ENCODE measurements at places on chromosomes 2 and 18.

DNA sequence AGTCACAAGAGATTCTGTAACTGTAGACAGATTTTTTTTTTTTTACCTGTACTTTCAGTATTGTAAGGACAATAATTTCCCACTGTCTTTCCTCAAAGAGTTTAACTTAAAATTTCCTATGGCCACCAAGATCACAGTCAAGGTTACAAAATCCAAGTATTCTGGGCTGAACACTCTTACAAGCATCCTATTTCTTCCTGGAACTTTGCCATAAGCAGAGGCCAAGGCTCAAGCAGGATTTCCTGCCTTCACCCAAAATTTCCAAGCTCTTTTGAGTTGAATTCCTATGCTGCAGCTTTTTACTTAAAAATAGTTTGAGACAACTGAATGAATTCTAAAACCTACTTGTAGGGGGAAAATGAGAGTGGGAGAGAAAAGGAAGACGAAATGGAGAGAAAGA lies 299.4 kb downstream of the ZNF516 start:
- no peak for DNase-seq
- H3K27ac ChIP-seq = no peak overlapping the region
- H3K36me3 ChIP-seq = no peaks in the 10 kb centered on the region
- peaks cover 4% of the 10 kb centered on the region for H3K27me3 ChIP-seq

DNA sequence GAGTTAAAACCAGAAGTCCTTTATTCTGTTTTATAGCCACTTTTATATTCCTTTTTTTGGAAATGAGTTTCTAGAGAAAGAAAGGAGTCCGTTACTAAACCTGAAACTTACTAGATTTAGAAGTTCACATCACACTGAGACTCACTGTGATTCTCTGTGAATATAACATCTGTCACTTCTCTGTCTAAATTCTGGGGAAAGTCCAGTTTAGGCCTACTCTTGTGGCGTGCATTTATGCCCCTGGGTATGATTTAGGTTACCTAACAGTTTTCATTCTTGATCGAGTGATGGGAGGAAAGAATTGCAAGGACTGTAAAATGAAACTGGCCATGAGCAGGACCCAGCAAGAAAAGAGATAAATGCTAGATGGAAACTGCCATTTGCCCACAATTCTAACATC lies 449.6 kb downstream of the SPAG16 start:
- H3K4me3 ChIP-seq = no peak overlapping the region
- DNase-seq = no peak

- H3K4me1 ChIP-seq = peaks cover 10% of the 10 kb centered on the region
- no peaks in the 10 kb centered on the region for H3K36me3 ChIP-seq
- DNase-seq = no peak
- H3K27me3 ChIP-seq = peaks cover 4% of the 10 kb centered on the region
- H3K4me3 ChIP-seq = peak overlapping the region; percentile 56
- no peak overlapping the region for H3K27ac ChIP-seq
Observed at GRCh38 chr2:558302-558642, 118.9 kb downstream of the TMEM18 start.

DNA sequence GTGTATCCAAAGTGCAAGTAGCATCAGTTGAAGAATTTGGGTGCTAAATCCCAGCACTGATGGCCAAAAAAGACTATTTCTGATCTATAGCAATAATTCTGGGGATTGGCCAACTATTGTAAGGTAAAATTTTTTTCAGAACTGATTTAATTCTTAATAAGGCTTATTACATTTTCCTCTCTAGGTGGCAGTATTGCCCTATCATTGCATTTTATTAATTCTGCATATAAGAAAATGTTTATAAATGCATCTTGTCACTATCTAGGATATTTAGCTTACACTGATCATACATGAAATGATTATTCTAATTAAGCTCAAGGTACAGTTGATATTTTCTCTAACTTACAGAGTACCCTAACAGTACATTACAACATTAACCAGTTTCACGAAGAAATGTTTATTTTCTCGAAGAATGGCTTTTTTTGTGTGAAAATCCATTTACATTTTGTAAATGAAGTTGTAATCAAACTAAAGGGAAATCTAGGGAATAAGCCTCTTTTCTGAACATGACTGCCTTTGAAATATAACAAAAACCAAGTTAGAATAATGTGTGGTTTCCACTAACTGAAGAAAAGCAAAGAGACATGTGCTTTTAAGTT lies 11.0 kb downstream of the TTN start:
- H3K4me3 ChIP-seq = no peak overlapping the region
- H3K27me3 ChIP-seq = no peaks in the 10 kb centered on the region
- DNase-seq = no peak
- no peaks in the 10 kb centered on the region for H3K4me1 ChIP-seq
- H3K36me3 ChIP-seq = no peaks in the 10 kb centered on the region

DNA sequence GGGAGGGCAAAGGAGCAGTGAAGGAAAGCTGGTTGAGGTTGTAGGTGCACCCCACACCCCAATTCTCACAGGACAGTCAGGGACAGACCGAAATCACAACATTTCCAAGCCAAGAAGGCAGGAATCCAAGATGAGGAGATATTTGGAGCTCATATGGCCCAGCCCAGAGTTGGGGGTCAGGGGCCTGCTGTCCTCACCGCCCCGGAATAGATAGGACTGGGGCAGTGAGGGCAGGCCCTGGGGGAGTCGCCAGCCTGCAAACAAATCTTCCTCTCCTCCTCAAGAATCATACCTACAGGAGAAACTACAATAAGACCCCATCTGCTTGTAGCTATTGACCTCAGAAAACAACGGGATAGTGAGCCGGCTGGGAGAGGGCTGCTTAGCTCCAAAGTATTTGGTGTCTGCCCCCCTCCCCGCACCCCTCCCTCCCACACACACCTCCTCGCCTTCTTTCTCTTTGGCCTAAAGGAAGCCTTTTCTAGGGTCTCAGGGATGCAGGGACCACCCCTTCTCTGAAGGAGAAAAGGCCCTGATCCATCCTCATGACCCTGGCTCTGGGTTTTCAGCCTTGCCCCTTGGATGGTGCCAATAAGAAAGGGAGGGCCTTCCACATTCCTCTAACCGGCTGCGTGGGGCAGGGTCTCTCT lies 3.8 kb downstream of the EN1 start:
- peaks cover 21% of the 10 kb centered on the region for H3K4me1 ChIP-seq
- peak overlapping the region; percentile 6 for H3K4me3 ChIP-seq
- no peak for DNase-seq
- peaks cover 56% of the 10 kb centered on the region for H3K27me3 ChIP-seq
- H3K36me3 ChIP-seq = peaks cover 4% of the 10 kb centered on the region

DNA sequence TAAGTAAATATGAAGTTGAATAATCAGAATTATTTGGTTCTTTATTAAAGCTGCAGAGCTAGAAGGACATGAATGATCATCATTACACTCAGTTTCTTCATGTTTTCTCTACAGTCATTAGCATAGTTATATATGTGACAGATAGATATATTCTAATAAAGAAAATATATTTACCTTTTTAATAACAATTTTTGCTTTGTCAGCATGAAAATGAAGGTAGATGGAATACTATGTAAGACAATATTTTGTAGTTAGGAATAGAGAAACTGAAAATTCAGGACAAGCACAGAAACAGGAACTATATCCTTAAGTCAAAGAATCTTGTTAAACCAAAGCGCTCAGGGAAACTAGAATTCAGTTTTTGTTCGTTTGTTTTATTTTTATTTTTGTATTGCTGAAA lies 649.9 kb upstream of the NRXN1 start:
- no peaks in the 10 kb centered on the region for H3K27me3 ChIP-seq
- DNase-seq = no peak
- H3K36me3 ChIP-seq = no peaks in the 10 kb centered on the region
- no peaks in the 10 kb centered on the region for H3K4me1 ChIP-seq
- H3K27ac ChIP-seq = no peak overlapping the region

- no peak overlapping the region for H3K4me3 ChIP-seq
- H3K27ac ChIP-seq = peak overlapping the region; percentile 29
- no peaks in the 10 kb centered on the region for H3K27me3 ChIP-seq
- peak; percentile 19 for DNase-seq
- H3K4me1 ChIP-seq = peaks cover 65% of the 10 kb centered on the region
Observed at GRCh38 chr18:46264255-46264654, 160.1 kb downstream of the HAUS1 start.

GRCh38 chr2:218282173-218282991 lies 9.9 kb downstream of the TMBIM1 start:
- peaks cover 43% of the 10 kb centered on the region for H3K4me1 ChIP-seq
- peak overlapping the region; percentile 85 for H3K27ac ChIP-seq
- peaks cover 21% of the 10 kb centered on the region for H3K27me3 ChIP-seq
- no peak for DNase-seq

- H3K27me3 ChIP-seq = peaks cover 2% of the 10 kb centered on the region
- no peaks in the 10 kb centered on the region for H3K36me3 ChIP-seq
- H3K4me3 ChIP-seq = no peak overlapping the region
- no peaks in the 10 kb centered on the region for H3K4me1 ChIP-seq
- H3K27ac ChIP-seq = no peak overlapping the region
Observed at GRCh38 chr2:215612786-215613185, 176.9 kb upstream of the FN1 start.

DNA sequence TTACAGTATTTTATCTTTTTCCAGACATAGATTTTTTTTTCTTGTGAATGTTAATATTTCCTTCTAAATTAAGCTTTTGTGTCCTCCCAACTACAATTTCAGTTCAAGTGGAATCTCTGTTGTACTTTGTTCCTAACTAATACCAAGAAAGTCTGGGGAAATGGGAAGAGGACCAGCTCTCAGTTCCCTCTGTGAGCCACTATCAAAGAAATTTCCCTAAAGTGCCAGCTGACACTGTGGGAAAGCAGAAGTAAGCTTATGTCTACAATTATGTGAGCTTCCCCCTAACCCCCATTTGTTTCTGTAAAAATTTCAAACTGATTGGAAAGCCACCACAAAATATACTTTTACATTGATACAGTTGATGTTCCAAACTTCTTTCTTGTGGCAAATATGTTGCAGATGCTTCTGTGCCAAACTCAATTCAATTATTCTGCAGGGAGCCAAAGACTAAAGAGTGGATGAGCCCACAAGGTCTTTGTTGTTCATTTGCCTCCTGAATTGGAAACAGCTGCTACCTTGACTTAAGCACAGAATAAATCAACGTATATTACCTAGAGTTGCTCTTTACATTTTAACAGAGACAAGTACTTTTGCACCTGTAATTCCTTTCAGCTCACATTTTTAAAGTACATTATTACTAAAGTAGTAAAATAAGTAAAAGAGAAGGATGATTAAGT lies 306.6 kb downstream of the PTH2R start:
- H3K27me3 ChIP-seq = no peaks in the 10 kb centered on the region
- no peaks in the 10 kb centered on the region for H3K36me3 ChIP-seq
- no peak for DNase-seq
- H3K4me1 ChIP-seq = no peaks in the 10 kb centered on the region
- H3K4me3 ChIP-seq = no peak overlapping the region

DNA sequence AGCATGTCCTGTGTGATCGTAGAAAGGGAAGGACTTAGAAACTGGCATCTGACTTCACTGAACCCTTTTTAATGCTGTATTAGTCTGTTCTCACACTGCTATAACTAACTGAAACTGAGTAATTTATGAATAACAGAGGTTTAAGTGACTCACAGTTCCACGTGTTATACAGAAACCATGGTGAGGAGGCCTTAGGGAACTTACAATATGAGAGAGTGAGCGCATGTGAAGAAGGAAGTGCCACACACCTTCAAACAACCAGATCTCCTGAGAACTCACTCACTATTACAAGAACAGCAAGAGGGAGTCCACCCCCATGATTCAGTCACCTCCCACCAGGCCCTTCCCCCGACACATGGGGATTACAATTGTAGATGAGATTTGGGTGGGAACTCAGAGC lies 811.3 kb downstream of the CPS1 start:
- H3K27ac ChIP-seq = no peak overlapping the region
- no peaks in the 10 kb centered on the region for H3K4me1 ChIP-seq
- H3K27me3 ChIP-seq = no peaks in the 10 kb centered on the region
- no peaks in the 10 kb centered on the region for H3K36me3 ChIP-seq

DNA sequence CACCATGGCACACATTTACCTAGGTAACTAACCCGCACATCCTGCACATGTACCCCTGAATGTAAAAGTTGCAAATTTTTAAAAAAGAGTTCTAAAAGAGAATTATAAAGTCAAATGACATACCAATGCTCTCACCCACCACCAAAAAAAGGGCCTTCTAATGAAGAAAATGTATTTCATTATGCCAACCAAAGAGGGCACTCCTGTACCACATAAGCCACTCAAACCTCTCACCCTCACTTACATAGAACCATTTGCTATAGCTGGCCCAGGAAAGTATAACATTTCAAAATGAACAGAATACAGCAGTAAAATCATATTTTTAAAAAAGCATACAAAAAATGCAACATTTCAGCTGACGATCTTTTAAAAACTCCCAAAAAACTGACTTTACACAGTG lies 241.5 kb upstream of the PKDCC start:
- no peaks in the 10 kb centered on the region for H3K36me3 ChIP-seq
- no peak for DNase-seq
- peaks cover 2% of the 10 kb centered on the region for H3K27me3 ChIP-seq
- H3K4me1 ChIP-seq = no peaks in the 10 kb centered on the region
- no peak overlapping the region for H3K4me3 ChIP-seq

DNA sequence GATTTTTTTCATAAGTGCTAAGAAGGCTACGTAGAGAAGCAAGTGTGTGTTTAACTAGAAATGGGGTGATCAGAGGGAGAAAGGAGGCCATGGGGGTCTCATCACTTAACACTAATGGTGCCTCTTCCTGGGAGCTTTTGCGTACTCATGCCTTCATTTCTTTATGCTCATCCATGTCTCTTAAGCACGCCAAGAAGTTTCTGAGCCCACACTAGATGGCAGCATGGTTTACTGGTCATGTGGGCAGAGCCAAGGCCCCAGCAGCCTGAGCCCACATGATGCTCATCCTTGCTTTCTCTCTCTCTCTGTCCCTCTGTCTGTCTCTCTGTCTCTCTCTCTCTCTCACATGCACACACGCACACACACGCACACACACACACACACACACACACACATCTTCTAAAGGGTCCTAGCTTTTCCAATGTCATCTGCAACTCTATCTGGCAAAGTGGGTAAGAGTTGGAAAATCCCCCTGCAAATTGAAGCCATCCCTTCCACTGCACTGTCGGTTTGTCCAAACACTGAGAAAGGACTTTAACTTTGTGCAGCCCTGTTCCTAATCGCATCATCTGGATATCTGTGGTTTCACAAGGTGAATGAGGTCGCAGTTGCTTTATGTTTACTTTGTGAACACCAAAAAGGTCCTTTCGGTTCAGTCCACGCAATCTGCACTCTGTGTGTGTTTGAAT lies 137.1 kb upstream of the CCDC68 start:
- DNase-seq = no peak
- no peaks in the 10 kb centered on the region for H3K4me1 ChIP-seq
- H3K4me3 ChIP-seq = no peak overlapping the region
- no peaks in the 10 kb centered on the region for H3K36me3 ChIP-seq

- H3K36me3 ChIP-seq = no peaks in the 10 kb centered on the region
- H3K27ac ChIP-seq = no peak overlapping the region
- no peak for DNase-seq
- no peak overlapping the region for H3K4me3 ChIP-seq
- no peaks in the 10 kb centered on the region for H3K4me1 ChIP-seq
Observed at GRCh38 chr2:125169764-125170146, 1144.7 kb downstream of the CNTNAP5 start.

DNA sequence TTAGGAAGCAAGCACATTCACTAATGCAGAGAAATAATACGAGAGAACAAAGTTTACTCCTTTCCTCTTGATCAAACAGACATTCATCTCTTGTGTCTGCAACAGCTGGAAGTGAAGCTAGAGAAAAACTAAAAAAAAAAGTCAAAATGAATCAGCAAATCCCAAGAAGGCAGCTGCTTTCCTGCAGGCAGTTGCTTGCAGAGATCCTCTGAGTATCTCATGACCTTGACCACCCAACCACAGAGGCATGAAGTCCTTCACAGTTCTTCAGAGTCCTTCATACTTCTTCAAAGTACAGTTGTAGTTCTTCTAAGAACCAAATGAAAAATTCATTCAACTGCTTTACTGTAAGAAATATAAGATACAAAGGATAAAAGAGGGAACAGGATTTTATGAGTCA lies 97.2 kb upstream of the ACVR1C start:
- no peak overlapping the region for H3K4me3 ChIP-seq
- no peak for DNase-seq
- H3K27me3 ChIP-seq = peaks cover 4% of the 10 kb centered on the region
- no peaks in the 10 kb centered on the region for H3K4me1 ChIP-seq
- H3K36me3 ChIP-seq = peaks cover 17% of the 10 kb centered on the region
- no peak overlapping the region for H3K27ac ChIP-seq
